ENCODE measurements at places on chromosomes 2 and 18.

DNA sequence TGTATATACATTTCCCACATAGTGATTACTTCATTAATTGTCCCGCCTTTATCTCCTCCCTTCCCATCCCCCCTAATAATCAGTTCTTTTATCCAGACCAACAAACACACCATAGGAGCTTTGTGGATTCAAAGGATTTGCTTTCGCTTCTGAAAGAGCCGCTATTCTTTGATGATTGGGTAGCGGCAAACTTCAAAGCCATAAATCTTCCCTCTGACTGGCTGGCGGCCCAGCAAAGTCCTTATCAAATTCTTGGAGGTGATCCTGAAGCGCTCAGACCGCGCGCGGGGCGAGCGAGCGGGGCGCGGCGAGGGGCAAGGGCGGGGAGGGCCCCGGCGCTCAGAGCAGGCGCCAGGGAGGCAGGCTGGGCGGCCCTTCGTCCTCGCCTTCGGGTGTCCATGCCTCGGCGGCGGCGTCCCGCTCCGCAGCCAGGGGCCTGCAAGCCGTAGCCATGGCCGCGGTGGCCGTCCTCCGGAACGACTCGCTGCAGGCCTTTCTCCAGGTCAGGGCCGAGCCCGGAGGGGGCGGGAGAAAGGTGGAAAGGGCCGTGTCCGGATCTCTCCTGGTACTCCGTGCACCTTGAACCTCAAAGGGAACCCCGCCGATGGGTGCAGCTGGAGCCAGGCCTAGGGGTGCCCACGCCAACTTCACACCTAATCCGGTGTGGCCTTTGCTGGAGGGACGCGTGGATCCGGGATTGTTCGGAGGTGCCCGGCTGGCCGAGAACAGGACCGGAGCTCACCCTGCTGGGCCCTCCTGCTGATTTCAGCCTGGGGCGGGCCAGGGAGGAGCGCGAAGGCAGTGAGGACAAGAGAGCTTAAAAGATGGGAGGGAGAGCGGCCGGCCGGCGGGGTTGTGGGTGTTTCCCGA lies at the start of gene SP5:
Gene SP5, plus strand, starts transcription at position 276 of the 870 bp plus-strand sequence. Its CDS starts 176 bp downstream, at position 452.
- no peak for DNase-seq

- peak; percentile 66 for DNase-seq
Observed at GRCh38 chr2:104862058-104862941, 8.4 kb downstream of the POU3F3 start.

DNA sequence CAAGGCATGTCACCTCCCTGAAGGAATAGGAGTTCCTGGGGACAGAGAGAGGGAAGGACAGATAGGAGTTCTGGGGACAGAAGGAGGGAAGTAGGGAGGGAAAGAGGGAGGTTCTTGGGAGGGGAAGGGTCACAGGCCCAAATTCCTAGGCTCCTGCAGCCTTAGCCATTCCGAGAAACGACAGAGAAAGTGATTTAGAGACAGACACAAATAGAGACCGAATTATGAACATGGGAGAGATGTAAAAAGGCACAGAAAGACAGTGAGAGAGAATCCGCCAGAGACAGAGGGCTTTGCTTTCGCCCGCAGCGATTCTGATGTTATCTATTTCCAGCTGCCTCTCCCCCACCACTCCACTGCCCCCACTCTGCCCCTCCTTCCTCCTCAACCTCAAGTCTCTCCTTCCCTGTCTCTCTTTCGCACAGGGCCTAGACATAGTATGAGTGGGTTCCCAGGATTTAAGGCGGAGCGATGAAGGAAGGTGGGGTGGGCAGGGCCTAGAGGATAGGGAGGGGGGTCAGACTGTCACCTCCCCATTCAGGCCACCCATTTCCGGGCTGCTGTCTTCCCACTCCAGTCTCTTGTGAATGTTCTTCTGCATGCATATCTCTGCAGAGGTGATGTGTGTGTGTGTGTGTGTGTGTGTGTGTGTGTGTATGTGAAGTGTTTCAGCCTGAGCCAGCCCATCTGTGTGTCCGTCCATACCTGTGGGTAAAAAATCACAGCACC lies 3.3 kb upstream of the WNT6 start:
- no peak for DNase-seq

- no peak for DNase-seq
Observed at GRCh38 chr2:142981069-142981378, 103.6 kb downstream of the KYNU start.

DNA sequence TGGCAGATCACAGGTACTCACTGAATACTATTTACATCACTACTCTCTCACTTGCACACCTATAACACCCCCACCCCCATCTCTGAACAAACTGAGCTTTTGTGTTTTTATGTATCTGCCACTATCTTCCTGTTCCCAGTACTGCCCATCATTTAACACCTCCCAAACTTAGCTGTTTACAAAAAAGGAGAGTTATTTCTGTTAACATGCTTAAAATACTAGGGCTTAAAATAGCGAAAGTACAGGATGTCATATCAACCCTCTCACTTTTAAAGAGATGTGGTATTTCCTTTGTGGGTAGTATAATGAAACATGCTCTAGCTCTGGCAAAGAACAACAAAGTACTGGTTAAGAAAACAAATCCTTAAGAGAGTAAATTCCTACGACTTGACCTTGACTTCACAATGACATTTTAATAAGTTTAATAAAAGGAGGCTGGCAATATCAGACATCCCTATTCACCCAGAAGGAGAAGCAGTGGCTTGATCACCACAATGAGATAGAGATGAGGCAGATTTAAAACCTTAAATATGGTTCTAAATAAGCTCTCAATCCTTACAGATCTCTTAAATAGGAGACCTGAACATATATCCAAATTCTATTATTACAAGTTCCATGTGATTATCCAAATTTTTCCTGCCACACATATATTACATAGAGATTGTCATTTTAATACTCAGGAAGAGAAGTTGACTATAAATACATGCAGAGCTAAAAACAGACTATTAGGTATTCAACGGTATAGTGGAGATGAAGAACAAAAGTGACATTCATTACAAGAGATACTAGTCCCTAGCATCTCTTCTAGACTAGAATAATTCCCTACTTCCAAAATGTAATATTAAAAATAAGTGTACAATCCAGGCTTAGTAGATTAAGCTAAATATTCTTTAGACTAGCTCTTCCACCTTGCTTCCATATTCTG lies 36.9 kb downstream of the TRAK2 start:
- DNase-seq: no peak

DNA sequence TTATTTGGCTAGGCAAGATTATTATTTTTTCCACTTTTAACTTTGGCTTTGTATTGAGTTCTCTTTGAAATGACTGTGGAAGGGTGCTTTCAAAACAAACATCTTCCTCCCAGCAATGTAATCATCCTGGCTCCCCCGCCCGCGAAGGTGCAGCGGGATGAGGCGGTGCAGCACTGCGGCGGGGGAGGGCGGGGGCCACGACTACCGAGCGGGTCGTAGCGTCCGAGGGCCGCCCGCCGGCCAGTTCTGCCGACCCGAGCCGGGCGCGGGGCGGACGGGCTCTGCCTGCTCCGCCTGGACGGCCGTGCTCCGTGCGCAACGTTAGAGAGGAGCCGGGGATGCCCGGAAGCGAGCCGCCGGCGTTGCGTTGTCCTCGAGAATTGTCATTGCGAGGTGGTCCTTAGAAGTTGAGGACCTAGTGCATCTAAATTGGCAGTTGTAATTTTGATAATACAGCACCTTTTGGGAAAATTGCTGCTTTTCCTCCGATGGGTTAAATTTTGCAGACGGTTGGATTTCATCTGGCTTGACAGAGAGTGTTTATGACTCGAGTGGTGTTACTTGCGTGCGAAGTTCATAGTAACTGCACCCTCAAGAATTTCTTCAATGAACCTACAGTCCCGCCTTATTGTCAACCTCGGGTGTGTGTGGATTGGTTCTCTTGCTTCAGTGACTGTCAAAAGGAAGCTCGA lies 1.1 kb downstream of the EPC2 start:
- no peak for DNase-seq

- DNase-seq: no peak
Observed at GRCh38 chr18:77101410-77102258, 30.9 kb downstream of the MBP start.

- no peak for DNase-seq
Observed at GRCh38 chr18:39841482-39842365, 2113.3 kb upstream of the PIK3C3 start.

DNA sequence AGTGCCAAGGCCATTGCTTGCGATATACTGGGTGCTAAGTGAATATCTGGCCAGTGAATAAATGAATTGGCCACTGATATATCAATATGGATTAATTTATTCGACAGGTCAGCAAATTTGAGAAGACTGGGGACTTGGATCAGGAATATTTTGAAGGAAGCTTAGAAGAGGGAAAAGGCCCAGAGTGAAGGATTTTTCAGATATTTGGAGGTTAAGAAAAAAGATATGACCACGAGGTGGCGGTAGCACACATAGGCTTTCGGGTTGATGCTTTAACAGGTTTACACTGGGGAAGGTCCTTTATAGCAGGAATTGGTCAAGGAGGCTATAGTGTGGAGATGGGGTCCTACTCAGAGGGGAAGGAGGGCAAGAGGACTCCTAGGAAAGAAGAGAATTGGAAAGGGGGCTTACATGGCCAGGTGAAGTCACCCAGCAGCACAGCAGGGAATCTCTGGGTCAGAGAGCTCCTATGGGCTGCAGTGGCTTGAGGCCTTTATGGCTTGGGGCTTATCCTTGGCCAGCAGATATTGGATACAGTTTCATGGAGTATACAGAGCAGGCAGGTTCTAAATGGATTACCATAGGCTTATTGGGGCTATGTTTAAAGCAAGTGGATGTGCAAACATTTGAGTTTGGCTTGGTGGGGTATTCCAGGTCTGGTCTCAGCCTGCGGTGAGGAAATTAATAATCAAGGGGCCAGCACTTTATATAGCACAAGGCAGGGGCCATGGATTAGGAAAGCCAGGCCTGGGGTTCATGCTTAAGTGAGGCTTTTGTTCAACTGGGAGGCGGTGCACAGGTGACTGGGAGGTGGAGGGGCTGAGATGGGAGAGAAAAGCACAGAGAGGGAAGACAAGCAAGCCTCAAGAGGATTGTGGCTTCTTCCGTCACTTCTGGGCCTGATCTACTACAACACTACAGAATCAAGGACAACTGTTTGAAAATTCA lies 9.7 kb downstream of the IL1RN start:
- no peak for DNase-seq

GRCh38 chr2:242029422-242030225 lies 160.1 kb downstream of the RTP5 start:
- DNase-seq: no peak
